Stimulated activated CD4-positive, alpha-beta T cell treated with anti-CD3 and anti-CD28 coated beads, Interleukin-15, amount 100 ng/mL, for 1 hour (primary cell): ENCODE measurements at places on chromosomes 4 and X.

- no peak for DNase-seq
Observed at GRCh38 chr4:155582041-155582440, 84.6 kb upstream of the GUCY1A1 start.

GRCh38 chr4:169151671-169152070 lies 119.1 kb downstream of the SH3RF1 start:
- DNase-seq = no peak

DNA sequence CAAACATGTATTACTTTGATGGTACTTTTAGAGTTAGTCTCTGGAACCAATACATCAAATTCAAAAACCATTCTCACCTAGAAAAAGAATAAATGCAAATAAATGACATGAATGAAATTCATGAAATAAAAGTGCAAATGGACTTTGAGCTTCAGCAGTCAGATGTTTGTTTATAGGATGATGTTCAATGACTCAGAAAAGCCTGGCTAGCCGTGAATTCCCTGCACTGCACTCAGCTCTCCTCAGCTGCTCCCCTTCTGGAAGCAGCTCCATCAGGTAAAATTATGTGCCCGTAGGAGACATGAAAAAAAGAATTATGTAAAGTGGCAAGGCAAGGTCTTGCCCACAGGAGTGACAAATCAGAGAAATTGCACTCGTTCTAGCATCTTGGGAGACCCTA lies 390.6 kb downstream of the GPM6A start:
- no peak for DNase-seq

- DNase-seq = no peak
Observed at GRCh38 chr4:30720021-30720660, at the start of gene PCDH7. TSS of gene PCDH7 (plus strand) at chr4:30720369. CDS start at chr4:30721423, 1,054 bp downstream.
